ENCODE measurements at places on chromosomes 1 and 21. TPM values are rescaled to one million over a fixed set of nuclear protein-coding genes. Genes with fewer than 3 reads are reported as not detected.
A peak's percentile ranks its signal among the peaks of the same experiment; 100 is the strongest.

Gene PAQR6
- 0.75 TPM for total RNA-seq

GRCh38 chr1:28921286-28921869 lies 7.0 kb downstream of the EPB41 start:
- H3K27me3 ChIP-seq = no peaks in the 10 kb centered on the region
- H3K36me3 ChIP-seq = no peaks in the 10 kb centered on the region
- no peak overlapping the region for H3K4me3 ChIP-seq
- DNase-seq = no peak
- no peak overlapping the region for H3K27ac ChIP-seq

GRCh38 chr1:234916840-234917239 lies 211.8 kb downstream of the TOMM20 start:
- H3K4me3 ChIP-seq = no peak overlapping the region
- H3K27me3 ChIP-seq = no peaks in the 10 kb centered on the region

- DNase-seq = no peak
- H3K27me3 ChIP-seq = peaks cover 32% of the 10 kb centered on the region
- no peak overlapping the region for H3K27ac ChIP-seq
- peaks cover 7% of the 10 kb centered on the region for H3K36me3 ChIP-seq
These were observed 1.2 kb upstream of the ADPRS start for GRCh38 chr1:36087233-36088123.

Gene RPE65
- total RNA-seq = not detected

- no peak for DNase-seq
- H3K27me3 ChIP-seq = peaks cover 3% of the 10 kb centered on the region
- no peak overlapping the region for H3K4me3 ChIP-seq
- no peaks in the 10 kb centered on the region for H3K4me1 ChIP-seq
- no peaks in the 10 kb centered on the region for H3K36me3 ChIP-seq
- no peak overlapping the region for H3K27ac ChIP-seq
These were observed 10.7 kb upstream of the EPHB2 start for GRCh38 chr1:22699681-22700520.

GRCh38 chr1:3942416-3943122 lies 42.5 kb upstream of the C1orf174 start:
- no peaks in the 10 kb centered on the region for H3K4me1 ChIP-seq
- H3K27me3 ChIP-seq = peaks cover 66% of the 10 kb centered on the region
- H3K4me3 ChIP-seq = no peak overlapping the region
- H3K27ac ChIP-seq = no peak overlapping the region

DNA sequence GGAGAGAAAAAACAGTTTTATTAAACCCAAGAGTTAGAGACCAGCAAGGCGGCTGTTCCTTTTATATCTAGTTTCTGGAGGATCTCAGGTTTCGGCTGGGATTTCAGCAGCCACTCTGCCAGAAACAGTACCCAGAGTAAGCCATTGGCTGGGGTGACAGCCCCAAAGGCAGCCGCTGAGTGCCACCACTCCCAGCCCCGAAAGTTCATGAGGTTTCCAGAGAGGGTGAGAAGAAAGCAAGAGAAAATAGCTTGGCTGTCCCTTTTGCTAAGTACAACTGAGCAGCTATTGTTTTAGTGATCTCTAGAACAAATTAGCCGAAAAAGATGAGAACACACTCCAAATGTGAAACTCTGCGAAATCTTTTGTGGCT lies 1.2 kb downstream of the SH3BGR start:
- no peaks in the 10 kb centered on the region for H3K27me3 ChIP-seq
- DNase-seq = no peak
- H3K4me1 ChIP-seq = peaks cover 38% of the 10 kb centered on the region
- peak overlapping the region; percentile 91 for H3K27ac ChIP-seq
- H3K36me3 ChIP-seq = no peaks in the 10 kb centered on the region
- peak overlapping the region; percentile 43 for H3K4me3 ChIP-seq

DNA sequence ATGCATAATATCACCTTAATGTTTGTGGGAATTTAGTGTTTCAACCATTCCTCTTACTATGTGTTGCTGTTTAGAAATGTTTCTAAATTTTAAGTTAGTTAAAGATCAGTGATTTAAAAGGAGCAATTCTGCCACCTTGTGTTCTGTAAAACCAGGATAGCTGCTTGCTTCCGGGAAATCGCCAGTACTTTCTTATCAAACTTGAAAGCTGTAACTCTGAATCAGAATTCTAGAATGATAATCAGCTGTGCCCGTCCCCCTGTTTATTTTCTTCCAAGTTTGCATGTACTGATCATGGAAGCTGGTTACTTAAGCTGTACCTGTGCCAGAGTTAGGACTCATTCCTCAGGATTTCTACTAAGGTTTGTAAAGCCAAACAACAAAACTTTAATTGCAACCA lies 656.4 kb downstream of the LTN1 start:
- H3K4me3 ChIP-seq = no peak overlapping the region
- no peaks in the 10 kb centered on the region for H3K36me3 ChIP-seq
- peaks cover 26% of the 10 kb centered on the region for H3K4me1 ChIP-seq
- H3K27ac ChIP-seq = no peak overlapping the region
- DNase-seq = peak; percentile 8

Gene ZNF648
- not detected for total RNA-seq

DNA sequence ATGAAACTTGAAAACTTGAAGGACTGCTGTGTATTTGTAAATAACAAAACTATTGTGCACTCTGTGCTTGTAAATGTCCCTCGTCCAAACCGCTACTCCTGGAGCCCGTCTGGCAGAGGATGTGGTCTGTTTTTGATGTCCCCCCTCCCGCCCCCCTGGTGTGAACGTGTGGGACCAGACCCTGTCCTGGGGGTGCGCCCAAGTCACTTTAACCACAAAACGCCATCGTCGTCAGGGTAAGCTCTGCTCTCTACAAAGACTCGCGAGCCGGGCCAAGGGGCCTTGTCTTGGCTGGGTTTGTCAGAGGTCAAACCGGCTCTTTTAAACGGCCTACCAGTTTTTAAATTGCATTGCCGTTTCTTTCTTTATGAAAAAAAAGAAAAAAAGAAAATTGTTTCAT lies 87.4 kb upstream of the TMEM51 start:
- no peaks in the 10 kb centered on the region for H3K27me3 ChIP-seq
- no peaks in the 10 kb centered on the region for H3K36me3 ChIP-seq
- no peaks in the 10 kb centered on the region for H3K4me1 ChIP-seq
- no peak overlapping the region for H3K27ac ChIP-seq

Gene RAB3B
- not detected for total RNA-seq

GRCh38 chr1:86616871-86617270 lies 70.0 kb downstream of the CLCA4 start:
- no peaks in the 10 kb centered on the region for H3K4me1 ChIP-seq
- no peak for DNase-seq
- H3K27ac ChIP-seq = no peak overlapping the region
- no peaks in the 10 kb centered on the region for H3K27me3 ChIP-seq

DNA sequence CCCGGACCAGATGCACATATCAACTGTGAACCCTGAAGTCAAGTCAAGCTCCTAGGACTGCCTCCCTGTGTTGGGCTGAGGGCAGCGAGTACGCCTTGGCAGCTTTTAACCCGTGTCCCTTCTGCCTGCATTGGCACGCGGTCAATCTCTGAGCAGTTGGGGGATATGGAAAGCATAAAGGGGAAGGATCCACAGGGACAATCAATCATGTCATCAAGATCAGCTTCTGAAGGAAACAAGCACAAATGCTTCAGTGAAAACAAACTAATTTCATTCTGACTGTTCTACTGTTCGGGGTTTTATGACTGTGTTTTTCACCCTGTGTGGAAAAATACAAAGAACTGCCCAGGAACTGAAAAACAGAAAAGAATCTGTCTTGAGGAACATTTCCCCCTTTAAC lies 106.2 kb downstream of the RUNX1 start:
- H3K4me1 ChIP-seq = peaks cover 16% of the 10 kb centered on the region
- no peak overlapping the region for H3K27ac ChIP-seq
- no peak for DNase-seq
- H3K27me3 ChIP-seq = no peaks in the 10 kb centered on the region
- no peak overlapping the region for H3K4me3 ChIP-seq
- no peaks in the 10 kb centered on the region for H3K36me3 ChIP-seq

Gene KAZN
- 1.9 TPM for total RNA-seq

DNA sequence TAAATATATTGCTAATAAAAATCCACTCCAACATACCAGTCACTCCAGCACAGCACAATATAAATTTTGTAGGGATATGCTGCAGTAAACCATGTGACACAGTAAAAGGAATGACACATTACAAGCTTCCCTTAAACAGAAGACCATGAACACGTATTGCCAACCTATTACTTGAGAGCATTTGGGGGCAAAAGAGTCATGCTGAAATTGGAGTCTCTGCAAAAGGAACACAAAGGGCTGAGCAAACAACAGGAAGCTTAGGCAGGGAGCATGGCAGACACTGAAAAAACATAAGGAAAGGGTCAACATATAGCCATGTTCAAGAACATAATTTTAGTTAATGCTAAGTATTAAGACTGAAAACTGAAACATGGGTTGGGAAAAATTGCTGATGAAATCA lies 214.5 kb downstream of the SMYD3 start:
- no peaks in the 10 kb centered on the region for H3K27me3 ChIP-seq
- H3K4me3 ChIP-seq = no peak overlapping the region
- H3K36me3 ChIP-seq = no peaks in the 10 kb centered on the region

- no peaks in the 10 kb centered on the region for H3K27me3 ChIP-seq
- H3K36me3 ChIP-seq = no peaks in the 10 kb centered on the region
- H3K4me1 ChIP-seq = no peaks in the 10 kb centered on the region
- DNase-seq = no peak
- H3K27ac ChIP-seq = no peak overlapping the region
These were observed 19.8 kb upstream of the DESI2 start for GRCh38 chr1:244633140-244633539.

- H3K36me3 ChIP-seq = no peaks in the 10 kb centered on the region
- H3K4me3 ChIP-seq = no peak overlapping the region
- H3K4me1 ChIP-seq = no peaks in the 10 kb centered on the region
These were observed 121.7 kb downstream of the KCNN3 start for GRCh38 chr1:154748405-154748775.

DNA sequence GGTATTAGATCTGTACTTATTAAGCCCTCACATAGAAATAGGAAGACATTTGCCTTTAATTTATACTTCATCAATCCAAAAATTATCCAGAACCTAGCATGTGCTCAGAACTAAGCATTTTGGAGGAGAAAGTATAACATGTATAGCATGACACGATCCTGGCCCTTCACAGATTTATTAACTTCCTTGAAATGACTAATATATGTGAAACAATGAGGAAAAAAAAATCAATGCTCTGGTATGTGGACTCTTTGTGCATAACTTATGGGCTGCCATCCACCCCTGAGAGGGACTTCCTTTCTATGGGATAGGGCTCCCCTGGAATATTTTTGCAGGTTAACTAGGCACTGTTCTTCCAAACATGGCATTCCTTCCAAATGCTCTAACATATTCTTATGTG lies 36.6 kb downstream of the CCDC185 start:
- DNase-seq = no peak
- H3K27me3 ChIP-seq = no peaks in the 10 kb centered on the region
- H3K4me3 ChIP-seq = no peak overlapping the region
- no peaks in the 10 kb centered on the region for H3K36me3 ChIP-seq

- H3K4me1 ChIP-seq = peaks cover 3% of the 10 kb centered on the region
- H3K4me3 ChIP-seq = no peak overlapping the region
- H3K27me3 ChIP-seq = peaks cover 37% of the 10 kb centered on the region
- H3K27ac ChIP-seq = no peak overlapping the region
These were observed 16.2 kb upstream of the SLC6A17 start for GRCh38 chr1:110134050-110134595.

- no peak overlapping the region for H3K4me3 ChIP-seq
- no peak for DNase-seq
- no peaks in the 10 kb centered on the region for H3K36me3 ChIP-seq
- peaks cover 51% of the 10 kb centered on the region for H3K4me1 ChIP-seq
- no peak overlapping the region for H3K27ac ChIP-seq
These were observed 383 bp downstream of the CD48 start for GRCh38 chr1:160711276-160711601.

DNA sequence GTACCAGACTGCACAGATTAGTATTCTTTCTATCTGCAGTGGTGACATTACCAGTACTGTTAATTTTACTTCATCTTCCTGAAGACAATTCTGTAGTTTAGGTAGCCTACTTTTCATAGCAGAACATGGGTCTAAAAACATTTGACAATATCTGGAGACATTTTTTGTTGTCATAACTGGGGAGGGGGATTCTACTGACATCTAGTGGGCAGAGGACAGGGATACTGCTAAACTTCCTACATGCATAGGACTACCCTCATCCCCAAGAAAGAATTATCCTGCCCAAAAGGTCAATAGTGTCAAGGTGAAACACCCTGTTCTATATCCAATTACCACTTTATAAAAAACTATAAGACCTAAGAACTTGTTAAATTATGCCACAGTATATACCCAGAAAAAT lies 3.4 kb upstream of the ARHGAP29 start:
- no peaks in the 10 kb centered on the region for H3K36me3 ChIP-seq
- H3K4me1 ChIP-seq = peaks cover 24% of the 10 kb centered on the region
- H3K4me3 ChIP-seq = no peak overlapping the region
- H3K27ac ChIP-seq = no peak overlapping the region

GRCh38 chr1:103254691-103255090 lies 146.4 kb upstream of the COL11A1 start:
- H3K4me3 ChIP-seq = no peak overlapping the region
- H3K27ac ChIP-seq = no peak overlapping the region

DNA sequence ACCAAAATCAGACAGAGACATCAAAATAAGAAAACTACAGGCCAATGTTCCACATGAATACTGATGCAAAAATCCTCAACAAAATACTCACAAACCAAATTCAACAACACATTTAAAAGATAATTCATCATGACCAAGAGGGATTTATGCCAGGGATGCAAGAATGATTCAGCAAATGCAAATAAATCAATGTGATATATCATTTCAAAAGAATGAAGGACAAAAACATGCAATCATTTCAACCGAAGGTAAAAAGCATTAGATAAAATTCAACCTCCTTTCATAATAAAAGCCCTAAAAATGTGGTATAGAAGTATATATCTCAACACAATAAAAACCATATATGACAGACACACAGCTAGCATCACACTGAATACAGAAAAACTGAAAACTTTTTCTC lies 81.5 kb upstream of the LYPLAL1 start:
- no peak overlapping the region for H3K27ac ChIP-seq
- no peaks in the 10 kb centered on the region for H3K27me3 ChIP-seq
- no peak for DNase-seq
- no peaks in the 10 kb centered on the region for H3K36me3 ChIP-seq
- H3K4me3 ChIP-seq = no peak overlapping the region
- H3K4me1 ChIP-seq = peaks cover 30% of the 10 kb centered on the region

DNA sequence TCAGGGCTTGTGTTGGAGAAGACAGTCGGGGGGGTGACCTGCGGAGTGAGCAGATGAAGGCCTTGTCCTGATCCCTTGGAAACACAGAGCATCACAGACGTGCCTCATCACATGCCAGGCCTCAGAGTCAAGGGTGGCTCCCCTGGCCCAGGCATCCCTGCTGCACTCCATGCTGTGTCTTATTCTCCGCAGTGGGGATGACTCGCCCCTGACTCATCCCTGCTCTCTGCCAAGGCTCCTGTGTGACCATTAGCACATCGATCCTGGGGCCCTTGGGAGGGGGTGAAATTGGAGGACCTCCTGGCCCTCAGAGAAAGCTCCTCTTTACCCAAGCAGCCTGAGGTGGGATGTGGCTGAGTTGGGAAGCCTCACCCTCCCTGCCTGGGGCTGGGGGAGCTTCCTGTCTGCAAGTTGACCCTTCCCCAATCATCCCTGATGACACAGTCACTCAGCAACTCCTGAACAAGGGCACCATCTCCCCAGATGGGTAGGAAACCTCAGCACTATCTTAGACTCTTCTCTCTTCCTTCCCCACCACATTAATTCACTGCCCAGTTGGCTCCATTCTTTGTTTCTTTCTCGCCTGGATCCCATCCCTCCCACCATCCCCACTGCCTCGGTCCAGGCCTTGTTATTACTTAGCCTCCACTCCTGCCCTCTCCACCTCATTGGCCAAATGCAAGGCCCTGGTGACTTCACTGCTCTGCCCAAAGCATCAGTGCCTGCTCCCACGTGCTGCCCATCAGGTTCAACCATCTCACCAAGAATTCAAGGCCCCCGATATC lies 74.6 kb downstream of the CAMK2N1 start:
- no peaks in the 10 kb centered on the region for H3K4me1 ChIP-seq
- DNase-seq = no peak
- H3K27me3 ChIP-seq = peaks cover 4% of the 10 kb centered on the region
- H3K4me3 ChIP-seq = no peak overlapping the region
- no peak overlapping the region for H3K27ac ChIP-seq
- no peaks in the 10 kb centered on the region for H3K36me3 ChIP-seq

All from heart right ventricle (tissue), 16 donors.